ENCODE measurements at places on chromosomes 6 and 20.

DNA sequence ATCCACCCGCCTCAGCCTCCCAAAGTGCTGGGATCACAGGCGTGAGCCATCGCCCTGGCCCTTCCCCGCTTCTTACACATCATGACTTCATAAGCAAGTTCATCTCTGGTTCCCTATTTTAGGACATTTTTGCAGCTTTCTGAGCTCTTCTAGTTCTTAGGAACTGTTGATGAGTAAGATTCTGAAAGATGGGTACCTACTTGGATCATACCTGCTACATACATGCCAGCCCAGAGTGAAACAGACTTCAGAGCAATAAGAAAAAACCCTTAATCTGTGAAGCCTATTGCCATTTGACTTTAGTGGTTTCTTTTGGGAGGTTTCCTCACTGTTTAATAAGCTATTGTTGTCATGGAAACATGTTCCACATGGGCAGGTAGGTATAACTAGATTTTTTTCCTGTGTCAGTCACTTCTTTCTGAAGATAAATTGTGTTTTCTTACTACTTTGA, 27.9 kb upstream of the TMEM217 start:
- no peak for DNase-seq

DNA sequence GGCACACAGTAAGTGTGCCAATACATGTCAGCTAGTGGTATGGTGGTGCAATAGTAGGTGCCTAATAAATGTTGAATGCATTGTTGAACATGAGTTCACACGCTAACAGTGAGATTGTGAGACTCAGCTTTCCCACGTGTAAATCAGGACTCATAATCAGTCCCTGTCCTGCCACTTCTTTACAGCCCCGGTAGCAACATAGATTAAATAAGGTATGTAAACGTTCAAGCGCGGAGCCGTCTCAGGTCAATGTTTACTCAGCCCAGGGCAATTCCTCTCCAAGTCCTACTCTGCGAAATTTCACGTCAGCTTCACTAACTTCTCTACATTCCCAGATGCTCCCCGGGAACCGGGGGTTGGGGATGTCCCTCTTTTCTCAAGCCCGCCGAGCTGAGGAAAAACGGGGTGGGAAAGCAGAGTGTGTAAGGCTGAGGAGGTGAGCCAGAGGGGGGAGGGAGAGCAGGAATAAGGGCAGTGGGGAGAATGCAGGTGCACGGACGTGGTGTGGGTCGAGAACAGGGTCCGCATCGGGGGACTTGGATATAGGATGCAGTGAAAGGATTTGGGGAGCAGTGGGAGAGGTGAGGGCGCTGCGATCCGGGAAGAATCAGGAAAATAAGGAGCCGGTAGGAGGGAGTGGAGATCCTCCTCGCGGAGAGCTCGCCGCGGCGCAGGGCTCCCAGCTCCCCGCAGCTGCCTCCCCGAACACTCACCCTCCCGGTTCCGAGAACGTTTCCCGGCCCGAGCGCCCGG, 544 bp upstream of the TP53INP2 start:
- DNase-seq: peak; percentile 47

GRCh38 chr20:18166950-18167349, 29.3 kb downstream of the KAT14 start:
- DNase-seq: no peak

DNA sequence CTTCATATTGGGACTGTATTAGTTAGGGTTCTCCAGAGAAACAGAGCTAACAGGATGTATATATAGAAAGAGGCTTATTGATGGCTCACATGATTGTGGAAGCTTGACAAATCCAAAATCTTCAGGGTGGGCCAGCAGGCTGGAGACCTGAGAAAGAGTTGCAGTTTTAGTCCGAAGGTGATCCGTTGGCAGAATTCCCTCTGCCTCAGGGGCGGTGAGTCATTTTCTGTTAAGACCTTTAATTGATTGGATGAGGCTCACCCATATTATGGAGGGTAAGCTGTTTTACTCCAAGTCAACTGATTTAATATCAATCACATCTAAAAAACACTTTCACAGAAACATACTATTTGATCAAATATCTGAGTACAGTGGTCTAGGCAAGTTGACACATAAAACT, 113.6 kb downstream of the FLRT3 start:
- no peak for DNase-seq

GRCh38 chr6:168161371-168161750, 82.3 kb upstream of the FRMD1 start:
- DNase-seq: no peak

GRCh38 chr6:154821638-154822037, 88.4 kb downstream of the SCAF8 start:
- DNase-seq: no peak

GRCh38 chr20:46183768-46184167, 65.7 kb downstream of the CD40 start:
- no peak for DNase-seq

GRCh38 chr20:39775110-39775509, 813.0 kb downstream of the DHX35 start:
- peak; percentile 93 for DNase-seq

DNA sequence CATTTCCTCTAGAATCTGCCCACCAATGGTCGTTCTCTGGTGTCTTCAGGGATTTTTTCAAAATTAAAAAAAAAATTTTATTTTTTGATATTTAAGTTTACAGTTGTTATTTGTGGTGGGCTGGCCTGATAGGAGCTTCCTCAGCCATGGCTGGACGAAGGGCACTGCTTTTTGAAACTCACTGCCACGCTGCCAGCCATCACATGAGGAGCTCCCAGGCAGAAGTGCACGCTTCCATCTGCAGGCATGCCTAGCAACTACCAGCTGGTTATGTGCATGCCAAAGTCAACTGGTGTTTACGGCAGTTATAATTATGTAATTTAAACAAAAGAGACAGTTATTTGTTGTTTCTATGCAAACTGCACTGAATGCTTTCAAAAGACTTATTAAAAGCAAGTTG, 105.1 kb downstream of the IRF4 start:
- no peak for DNase-seq

- no peak for DNase-seq
Measured at GRCh38 chr6:98717988-98718387, 116.4 kb upstream of the POU3F2 start.

- peak; percentile 99 for DNase-seq
Measured at GRCh38 chr6:133551847-133552341, 310.7 kb downstream of the EYA4 start.

DNA sequence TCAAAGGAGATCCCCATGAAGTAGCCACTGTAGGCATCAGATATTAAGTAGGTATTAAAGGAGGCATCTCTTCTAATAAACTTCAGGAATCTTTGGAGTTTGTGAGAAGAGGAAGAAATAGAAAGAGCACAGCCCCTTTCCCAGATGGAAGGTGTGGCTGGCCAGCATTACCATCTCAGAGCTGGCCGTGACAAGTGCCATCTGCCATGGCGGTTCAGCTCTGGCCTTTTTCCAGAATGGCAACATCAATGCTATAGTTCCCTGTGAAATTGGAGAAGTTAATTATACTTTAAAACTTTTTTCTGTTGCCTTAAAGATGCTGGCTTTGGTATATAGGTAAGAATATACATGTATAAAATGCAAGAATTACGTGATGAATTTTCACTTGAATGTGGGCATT, 51.9 kb upstream of the MCUR1 start:
- no peak for DNase-seq

GRCh38 chr20:2838847-2839671, 1.4 kb downstream of the PCED1A start:
- DNase-seq: no peak

GRCh38 chr6:52022675-52023074, 64.7 kb downstream of the PKHD1 start:
- DNase-seq: no peak

DNA sequence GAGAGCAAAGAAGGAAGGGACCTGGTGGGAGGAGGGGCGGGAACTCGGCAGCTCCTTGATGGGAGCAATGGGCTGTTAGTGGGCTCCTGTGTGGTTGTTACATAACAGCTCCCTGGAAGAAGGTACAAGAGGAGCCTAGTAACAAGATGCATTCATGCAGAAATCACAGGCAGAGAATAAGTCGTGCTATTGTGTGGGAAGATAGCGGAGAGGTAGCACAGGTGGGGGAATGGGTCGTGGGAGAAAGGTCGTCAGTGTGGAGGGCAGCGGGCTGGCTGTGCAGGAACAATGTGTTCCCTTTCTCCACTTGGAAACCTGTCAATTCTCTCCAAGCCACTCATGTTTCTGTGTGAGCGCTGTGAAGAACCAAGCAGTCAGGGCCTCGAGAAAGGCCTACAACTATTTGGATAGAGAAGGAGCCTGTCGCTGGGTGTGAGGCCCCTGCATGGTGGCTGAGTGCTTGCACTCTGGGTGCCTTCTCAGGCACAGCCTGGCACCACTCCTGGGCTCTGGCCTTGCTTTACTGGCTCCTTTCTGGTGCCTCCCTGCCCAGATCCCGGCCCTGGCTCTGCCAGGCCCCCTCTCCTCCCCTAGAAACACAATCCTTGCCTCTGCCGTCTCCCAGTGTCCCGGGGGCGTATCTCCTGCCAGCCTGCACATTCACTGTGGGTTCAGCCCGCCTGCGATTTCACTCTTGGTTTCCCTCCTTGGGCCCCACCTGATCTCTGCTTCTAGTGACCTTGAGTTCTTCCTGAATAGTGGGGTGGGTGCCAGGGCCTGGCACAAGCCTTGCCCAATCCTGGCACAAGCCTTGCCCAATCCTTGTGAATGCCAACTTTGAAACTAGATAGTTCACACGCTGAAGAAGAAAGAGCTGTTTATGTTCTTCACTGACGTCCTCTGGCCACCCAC, 7.4 kb upstream of the FGD2 start:
- DNase-seq: no peak

DNA sequence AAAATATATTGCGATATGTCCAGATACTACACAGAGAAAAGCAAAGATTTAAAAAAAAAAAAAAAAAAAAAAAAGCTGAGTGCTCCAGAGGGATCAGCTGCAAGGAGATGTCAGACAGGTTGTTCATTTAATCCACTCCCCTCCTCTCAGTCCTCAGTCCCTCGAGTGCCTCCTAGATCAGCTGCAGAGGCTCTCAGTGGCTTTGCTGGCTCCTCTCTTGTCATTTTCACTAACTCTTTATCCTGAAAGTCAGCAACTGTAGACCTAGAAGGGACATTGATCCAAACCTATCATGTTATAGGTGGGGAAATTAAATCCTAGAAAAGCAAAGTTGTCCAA, 61.6 kb downstream of the KIAA0319 start:
- DNase-seq: no peak

DNA sequence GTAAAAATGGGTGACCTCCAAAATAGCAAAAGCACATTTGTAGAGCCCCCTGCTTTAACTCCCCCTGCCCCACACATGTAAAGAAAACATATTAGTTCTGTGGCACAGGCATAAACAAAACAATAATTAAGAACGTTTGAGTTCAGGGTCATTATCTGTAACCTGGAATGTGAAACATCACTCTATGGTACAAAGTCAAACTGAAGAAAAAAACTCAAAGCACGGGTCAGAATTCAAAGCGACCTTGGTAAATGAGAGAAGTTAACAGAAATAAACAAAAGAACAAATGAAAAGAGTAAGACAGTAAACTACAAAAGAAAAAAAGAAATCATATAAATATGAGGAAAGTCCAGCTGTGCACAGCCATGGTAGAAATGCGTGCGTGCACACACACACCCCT, 67.5 kb downstream of the PKHD1 start:
- no peak for DNase-seq

DNA sequence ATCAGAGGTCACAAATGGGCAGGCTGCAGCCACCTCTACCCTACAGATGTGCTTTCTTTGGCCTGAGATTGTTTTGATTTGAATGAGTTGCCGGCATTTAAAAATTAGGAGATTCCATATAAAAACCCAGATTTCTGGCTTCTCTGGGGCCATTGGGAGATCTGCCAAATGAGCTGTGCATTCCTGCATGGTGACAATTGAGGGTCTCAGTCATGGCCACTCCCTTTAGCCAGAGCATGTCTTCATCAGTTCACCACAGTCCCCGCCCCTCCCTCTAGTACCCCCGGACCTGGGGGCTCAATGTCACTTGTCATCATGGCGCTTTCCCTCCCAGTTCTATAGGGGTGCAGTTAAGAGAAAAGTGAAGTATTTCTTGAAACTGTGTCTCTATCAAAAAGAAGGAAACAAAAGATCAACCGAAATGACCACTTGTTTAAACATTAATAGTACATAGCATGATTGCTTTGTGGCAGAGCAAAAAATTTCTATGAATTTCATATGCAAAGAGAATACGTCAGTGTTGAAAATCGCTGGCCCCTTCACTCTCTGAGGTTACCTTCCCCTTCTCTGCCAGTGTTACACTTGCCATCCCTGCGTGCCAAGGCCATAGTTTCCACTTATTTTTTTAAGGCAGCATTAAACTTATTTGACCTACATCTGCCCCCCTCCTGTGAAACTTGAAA, 21.1 kb downstream of the EYA2 start:
- DNase-seq: no peak
